ENCODE measurements at places on chromosomes 11 and 22.

- DNase-seq = no peak
Measured at GRCh38 chr22:49325531-49326395, 501.9 kb downstream of the BRD1 start.

DNA sequence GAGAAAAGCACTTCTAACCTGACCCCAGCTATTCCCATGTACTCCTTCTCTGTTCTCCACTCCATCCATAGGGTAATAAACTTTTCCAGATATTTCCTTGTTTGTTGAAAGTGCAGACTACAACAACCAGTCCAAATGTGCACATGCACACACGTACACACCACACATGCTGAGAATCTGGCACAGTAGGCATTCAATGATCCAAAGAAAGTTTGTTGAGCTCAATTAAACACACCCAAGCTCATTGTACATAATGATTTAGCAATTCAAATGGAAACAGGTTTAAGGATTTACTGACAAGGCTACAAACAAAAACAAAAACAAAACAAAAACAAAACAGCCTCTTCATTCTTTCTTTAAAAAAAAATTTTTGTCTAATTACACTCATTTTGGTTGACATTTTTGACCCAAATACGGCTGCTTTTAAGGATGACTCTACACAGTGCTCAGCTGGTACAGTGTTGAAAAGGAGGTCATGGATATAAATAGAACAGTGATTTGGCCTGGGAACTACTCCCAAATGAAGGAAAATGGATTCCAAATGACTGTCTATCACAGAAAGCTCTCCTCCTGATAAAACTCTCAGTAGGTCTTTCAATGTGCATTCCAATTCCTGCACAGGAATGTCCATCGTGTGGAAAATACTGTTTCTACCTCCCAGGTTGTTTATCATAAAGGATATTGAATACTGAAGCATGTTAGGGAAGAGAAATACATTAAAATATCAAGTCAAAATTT, 232.2 kb downstream of the GUCY1A2 start:
- DNase-seq = no peak

- DNase-seq = no peak
Measured at GRCh38 chr11:19352771-19353160, 112.0 kb upstream of the E2F8 start.

DNA sequence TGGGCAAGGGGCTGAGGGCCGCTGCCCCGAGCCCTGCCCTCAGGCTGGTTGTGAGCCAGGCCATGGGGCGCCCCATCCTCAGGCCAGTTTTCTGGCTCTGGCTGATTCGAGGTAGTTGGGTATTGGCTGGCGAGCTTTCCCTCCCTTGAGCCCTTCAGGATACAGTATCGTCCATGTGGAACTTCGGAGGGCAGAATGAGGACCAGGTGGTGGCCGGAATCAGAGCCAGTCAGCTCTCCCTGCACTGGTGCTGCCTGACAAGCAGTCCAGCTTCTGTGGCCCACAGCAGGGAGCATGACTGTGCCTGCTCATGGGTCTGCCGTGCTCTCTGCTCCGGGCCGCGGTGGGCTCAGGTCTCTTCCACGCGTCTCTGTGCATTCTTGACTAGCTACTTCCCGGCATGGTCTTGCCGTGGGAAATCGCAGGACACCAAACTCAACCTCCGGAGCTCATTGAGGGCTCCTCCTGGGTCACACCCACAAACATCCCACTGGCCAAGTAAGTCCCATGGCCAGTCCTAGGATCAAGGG, 1289.3 kb downstream of the BRD1 start:
- no peak for DNase-seq

DNA sequence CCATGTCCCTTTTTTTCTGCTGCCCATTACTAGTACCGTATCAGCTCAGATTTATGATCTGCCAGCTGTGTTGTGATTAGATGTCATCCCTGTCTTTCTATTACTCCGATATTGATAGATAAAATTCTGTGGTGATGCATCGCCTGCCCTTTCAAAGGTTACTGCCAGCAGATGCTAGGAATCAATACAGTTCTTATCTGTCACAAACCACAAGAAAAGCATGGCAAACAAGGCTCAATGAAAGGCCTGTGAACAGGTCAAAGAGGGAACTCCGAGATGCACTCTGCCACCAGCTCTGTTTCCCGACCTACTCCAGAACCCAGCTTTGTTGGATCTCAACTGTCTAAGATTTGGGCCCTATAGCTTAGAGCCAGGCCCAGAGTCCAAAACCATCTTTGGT, 246.0 kb downstream of the CADM1 start:
- DNase-seq = no peak

DNA sequence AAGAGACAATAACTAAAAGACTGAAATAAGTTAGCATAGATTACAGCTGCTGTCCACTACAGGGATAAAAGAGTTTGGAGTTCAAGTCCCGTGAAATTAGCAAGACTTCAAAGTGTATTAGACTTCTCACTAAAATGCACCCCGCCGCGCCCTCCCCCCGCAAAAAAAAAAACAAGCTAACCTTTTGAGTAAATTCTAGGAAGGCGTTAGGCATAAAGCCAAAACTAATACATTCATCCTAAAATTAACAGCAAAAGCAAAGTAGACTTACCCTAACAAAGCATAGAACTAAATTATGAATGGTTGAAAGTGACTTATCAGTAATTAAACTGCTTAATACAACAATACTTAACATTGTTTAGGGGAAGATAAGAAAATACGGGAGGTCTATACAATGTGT, 581.0 kb upstream of the CHORDC1 start:
- DNase-seq = no peak

GRCh38 chr11:94747146-94747545, 21.0 kb upstream of the AMOTL1 start:
- no peak for DNase-seq

- no peak for DNase-seq
Measured at GRCh38 chr11:3986301-3986700, 108.3 kb upstream of the RRM1 start.

GRCh38 chr11:2156416-2157182, 4.4 kb downstream of the INS start:
- DNase-seq = peak; percentile 36

GRCh38 chr11:11451501-11452005, 98.5 kb upstream of the CSNK2A3 start:
- DNase-seq = no peak

- no peak for DNase-seq
Measured at GRCh38 chr11:843818-844692, 1.4 kb downstream of the TSPAN4 start.

- DNase-seq = no peak
Measured at GRCh38 chr11:13786688-13787087, 118.2 kb downstream of the FAR1 start.

GRCh38 chr11:119406005-119406404, 17.0 kb downstream of the THY1 start:
- DNase-seq = no peak

Data from activated T-helper 9 cell treated with anti-CD3 and anti-CD28 coated beads, Interleukin-2, amount 50 U/mL, for 16 hours (primary cell).